ENCODE measurements at places on chromosomes 3 and 15. TPM values are rescaled to one million over a fixed set of nuclear protein-coding genes. Genes with fewer than 3 reads are reported as not detected.

Gene PROS1
- 31.3 TPM for total RNA-seq

Gene UBR1
- total RNA-seq = 40.2 TPM

Gene RHCG
- 5.7 TPM for total RNA-seq

Gene ZKSCAN7
- 2.7 TPM for total RNA-seq

Gene BCL2A1
- 18.1 TPM for total RNA-seq

Gene A4GNT
- not detected for total RNA-seq

Gene SNURF
- 2.6 TPM for total RNA-seq

Gene ATP2B2
- total RNA-seq = 0.16 TPM

Gene RNU6-1
- total RNA-seq = not detected

DNA sequence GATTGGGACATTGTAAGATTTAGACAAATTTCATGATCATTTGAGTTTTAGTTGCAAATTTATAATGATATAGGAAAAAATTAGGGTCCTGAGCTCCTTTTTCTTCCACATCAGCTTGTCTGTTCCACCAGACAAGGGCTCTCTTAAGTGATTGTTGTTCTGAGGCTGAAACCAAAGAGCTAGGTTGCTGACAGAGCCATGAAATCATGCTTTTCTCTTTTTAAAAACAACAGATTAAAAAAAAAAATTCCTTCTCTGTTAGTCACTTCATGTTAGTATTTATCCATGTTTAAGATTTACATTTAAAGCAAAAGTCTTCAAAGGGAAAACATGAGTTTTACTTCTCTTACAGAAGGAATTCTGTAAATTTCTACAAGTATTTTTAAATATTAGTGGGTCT, 56.8 kb downstream of the ATP2C1 start:
- DNase-seq = no peak

- no peak for DNase-seq
Measured at GRCh38 chr15:51069983-51070382, 24.7 kb downstream of the TNFAIP8L3 start.

GRCh38 chr3:143650120-143650519, 198.1 kb downstream of the SLC9A9 start:
- DNase-seq = no peak

DNA sequence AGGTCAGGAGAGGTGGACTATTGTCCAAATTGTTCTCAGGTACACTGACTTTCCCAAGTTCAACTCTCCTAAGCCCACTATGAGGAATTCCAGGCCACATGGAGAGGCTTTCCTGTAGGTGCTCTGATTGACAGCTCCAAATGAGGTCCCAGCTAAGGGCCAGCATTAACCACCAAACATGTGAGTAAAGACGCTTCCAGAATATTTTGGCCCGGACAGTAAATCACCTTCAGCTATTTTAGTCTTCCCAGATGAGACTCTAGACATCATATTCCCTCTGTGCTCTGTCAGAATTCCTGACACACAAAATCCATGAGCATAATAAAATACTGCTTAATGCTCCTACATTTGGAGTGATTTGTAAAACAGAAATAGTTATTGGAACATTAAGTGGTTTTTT, 135.5 kb downstream of the TGFBR2 start:
- no peak for DNase-seq

DNA sequence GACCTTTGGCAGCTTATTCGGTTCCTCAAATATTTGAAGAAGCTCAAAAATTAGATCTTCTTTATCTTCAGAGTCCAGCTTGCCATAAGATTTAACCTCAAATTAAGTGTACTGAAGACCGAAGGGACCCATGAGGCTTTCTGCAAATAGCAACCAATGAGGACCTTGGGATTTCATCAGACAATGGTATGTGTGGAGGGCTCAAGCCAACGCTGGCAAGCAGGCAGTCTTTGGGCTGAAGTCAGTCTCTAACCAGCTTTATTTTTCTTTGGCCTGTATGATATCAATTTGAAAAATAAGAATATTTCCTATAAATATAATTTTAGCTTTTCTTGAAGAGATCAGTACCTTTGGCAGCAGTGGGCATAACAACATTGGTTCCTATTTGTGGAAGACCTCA, 692.7 kb downstream of the MCTP2 start:
- no peak for DNase-seq

- no peak for DNase-seq
Measured at GRCh38 chr15:77846986-77847385, 214.3 kb upstream of the LINGO1 start.

DNA sequence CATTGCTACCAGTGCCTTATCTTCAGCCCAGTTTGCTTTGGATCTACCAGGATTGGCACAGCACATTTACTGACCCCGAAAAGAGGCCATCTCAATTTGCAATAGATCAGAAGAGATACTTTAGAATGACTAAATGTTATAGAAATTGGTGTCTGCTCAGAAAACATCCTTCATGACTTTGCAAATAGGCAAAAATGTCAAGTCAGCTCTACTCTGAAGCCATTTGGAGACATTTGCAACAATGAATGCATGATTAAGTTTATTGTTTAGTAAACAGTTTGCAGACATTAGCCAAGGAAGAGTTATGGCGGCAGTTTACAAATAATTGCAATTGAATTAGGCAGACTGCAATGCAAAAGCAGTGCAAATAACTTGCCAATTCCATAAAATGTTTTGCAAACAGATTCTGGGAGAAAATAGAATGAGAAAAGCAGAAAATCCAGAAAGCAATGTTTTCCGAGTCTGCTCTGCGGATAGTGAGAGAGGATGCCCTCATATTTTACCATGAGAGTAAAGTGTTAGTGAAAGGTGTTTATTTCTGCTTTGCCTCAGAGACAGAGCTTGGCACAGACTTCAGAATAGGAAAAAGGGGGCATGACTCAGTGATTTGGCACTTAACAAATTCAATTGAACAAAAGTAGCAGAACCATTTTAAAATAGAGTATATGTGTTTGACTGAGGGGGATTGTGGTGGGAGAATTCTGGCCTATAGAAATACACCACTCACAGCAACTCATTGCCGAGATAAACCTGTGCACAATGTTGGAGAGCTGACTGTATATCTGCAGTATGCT, 334.9 kb upstream of the NR2F2 start:
- DNase-seq = no peak

- DNase-seq = no peak
Measured at GRCh38 chr3:143066033-143066432, 53.5 kb upstream of the CHST2 start.

- no peak for DNase-seq
Measured at GRCh38 chr15:48800811-48801455, 9.9 kb downstream of the CEP152 start.

GRCh38 chr15:33716025-33716424, 252.3 kb upstream of the CHRM5 start:
- DNase-seq = no peak

DNA sequence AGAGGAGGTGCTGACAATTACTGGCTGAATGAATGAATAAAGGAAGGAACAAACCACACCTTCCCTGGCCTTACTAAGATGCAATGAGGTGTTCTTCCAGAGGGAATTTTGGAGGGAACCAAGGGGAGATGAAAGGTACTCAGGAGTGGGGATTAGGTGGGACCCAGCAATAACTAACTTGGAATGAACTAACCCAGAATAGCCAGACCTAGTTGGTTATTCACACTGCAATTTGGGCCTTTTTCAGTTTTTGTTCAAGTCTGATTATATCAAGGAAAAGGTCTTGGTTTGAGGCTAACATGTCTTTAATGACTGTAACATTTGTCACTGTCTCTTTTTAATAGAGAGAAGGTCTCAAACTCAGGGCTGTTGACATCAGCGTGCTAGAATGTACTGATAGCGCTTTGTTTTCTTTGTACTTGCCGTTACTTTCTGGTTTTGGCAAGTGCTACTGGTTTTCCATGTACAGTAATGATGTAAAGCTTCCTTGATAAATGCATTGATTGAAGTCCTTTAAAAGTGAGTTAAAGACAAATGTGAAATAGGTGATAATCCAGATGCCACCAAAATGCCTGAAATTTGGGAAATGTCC, 3.2 kb upstream of the PLXND1 start:
- DNase-seq = no peak

DNA sequence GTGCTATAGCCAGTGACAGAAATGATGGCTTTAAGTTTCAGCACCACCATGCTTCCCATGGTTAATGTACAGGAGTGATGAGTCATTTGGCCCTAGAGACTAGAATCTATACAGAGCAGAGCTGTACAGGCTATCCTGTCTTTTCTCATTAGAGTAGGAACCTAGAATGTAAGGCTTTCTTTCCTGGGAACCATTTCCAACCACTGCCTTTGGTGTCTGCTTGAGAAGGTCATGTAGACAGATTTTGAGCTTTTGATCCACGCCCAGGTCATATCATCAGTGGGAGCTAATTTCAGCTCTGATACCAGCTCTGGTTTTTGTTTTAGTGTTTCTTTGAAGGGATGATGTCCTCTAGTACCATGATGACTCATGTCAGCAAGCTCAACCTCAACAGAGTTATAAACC, 543.1 kb downstream of the NTRK3 start:
- DNase-seq = no peak

DNA sequence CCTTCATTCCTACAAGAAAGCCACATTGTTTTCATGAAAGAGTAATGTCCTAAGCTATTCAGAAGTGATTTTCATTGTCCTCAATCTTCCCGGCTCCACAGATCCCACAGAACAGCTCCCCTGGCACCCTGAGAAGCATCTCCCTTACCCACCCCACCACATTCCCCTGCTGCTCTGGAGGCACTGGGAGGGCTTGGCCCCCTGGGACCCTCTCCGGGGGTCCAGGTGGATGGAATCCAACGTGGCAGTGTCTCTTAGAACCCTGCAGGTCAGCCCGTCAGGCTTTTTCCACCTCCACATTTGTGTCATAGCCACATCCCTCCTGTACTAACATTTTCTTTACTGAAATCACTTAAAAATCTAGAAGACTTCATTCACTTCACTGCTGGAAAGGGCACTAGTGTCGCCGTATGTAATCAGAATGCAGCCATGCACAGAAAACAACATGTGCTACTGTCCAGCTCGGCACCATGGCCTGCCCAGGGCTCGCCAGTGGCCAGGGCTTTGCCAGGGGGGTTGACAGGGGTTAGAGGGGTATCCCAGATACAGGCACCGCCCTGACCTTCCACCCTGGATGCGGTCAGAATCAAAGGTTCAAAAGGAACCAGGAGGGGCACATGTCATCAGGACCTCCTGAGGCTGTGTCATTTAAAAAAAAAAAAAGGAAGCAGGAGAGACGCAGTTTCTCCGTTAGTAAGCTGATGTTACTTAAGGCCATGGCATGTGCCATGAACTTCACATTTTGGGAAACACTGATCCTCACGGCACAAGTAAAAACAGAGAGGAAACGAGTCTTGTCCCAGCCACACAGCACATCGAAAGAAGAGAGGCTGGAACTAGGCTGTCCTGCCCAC, 106.3 kb downstream of the LSM3 start:
- DNase-seq = no peak

DNA sequence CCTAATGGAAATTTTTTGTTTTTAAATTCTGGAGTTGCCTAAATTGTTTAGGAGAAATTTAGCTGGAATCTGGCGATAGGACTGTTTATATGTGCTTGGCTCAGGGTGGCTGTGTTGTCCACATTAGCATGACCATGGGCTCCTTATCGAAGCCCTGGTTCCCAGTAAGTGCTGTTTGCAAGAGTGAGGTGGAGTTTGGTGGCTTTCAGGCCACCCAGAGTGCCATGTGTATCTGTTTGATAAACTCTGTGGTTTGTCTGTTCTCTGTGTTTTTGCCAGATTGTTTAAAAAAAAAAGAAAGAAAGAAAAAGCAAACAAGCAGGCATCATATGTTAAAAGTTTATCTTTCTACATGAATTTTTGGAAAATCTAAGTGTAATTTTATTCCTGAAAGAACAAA, 51.5 kb downstream of the PLCL2 start:
- DNase-seq = no peak

GRCh38 chr3:138332472-138333073, 2.9 kb upstream of the NME9 start:
- DNase-seq = peak; percentile 8

- no peak for DNase-seq
Measured at GRCh38 chr15:58392611-58393161, 39.1 kb upstream of the LIPC start.

- DNase-seq = no peak
Measured at GRCh38 chr3:63861306-63861705, 2.3 kb downstream of the THOC7 start.

DNA sequence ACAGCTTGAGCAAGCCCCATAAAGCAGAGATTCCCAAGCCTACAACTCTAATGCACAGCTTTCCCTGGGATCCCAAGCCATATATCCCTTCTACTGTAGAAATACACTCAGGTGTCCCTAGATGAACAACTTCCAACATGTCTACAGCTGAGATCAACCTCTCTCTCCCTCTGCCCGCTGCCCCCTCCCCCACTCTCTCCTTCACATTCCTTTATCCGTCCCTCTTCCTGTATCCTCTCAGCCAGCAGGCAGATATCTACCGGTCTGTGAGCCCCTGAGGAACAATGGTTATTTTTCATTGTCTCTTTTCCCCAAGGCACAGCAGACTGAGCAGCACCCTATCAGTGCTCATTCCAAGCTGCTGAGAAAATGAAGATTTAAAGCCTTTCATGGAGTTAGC, 138.6 kb downstream of the SUCLG2 start:
- no peak for DNase-seq

DNA sequence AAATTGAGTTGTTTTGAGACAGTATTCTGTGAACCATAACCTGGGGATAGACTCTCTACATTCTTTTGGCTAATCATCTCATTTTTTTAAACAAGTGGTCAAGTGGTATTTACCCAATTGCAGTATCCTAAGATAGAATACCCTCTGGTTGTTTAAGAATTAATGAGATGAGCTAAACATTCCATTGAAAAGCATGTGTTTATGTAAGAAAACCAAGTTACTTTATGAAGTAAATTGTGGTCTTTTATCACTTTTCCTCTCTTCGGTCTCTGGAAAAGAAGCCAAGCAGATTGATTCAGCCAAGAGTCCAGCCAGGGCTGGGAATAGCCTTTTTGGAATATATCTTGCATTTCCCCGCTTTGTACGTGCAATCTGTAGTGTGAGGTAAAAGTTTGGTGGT, 185.7 kb upstream of the TOPAZ1 start:
- no peak for DNase-seq

DNA sequence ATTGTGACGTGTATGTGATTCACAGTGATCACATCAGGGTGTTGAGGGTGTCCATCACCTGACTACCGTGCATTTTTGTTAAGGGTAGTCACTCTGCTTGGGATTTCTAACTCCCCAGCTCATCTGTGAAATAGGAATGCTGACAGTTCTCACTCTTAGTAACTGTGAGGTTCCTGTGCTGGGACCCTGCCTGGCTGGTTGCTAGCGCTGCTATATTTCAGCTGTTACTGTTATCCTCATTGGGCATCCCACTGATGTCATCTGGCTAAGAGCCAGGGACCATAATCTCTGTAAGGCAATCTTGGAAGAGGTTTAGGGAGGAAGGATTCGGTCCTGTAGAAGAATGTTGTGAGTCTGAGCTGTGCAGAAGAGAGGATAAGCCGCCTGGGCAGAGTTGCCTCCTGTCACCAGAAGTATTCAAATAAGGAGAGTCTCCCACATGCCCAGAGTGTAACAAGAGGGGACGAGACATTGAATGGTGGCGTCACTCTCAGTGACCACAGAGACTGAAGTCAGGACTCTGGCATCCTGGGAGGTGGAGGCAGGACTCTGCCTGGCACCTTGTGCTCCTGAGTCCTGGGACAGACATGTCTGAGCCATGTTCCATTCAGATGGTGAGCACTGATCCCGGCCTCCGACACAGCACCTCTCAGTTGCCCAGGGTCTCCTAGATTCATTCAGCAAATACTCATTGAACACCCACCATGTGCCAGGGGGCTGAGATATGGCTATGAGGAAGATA, 52.2 kb downstream of the FBLN2 start:
- DNase-seq = no peak

- no peak for DNase-seq
Measured at GRCh38 chr15:22778796-22779195, 7.6 kb upstream of the NIPA1 start.
